ENCODE measurements at places on chromosomes 5 and 9.

GRCh38 chr5:142353071-142353472 lies 28.3 kb upstream of the SPRY4 start:
- DNase-seq, result no peak

DNA sequence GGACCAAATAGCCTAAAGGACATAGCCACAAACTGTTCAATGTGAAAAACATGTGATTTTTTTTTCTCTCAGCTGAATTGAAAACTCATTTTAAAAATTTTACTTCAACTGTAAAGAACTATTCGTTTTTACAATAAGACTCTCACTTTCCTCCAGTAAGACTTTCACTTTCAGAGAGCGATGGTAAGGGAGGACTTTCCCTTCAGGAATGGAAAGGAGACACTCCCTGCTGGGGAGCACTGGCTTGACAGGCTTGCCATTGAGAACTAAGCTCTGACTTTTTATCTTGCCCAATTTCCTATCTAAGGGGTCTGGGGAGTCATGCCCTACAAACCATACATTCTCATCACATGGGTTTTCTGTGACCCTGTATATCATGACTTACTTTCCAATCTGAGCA lies 186.7 kb downstream of the CFAP90 start:
- no peak for DNase-seq

DNA sequence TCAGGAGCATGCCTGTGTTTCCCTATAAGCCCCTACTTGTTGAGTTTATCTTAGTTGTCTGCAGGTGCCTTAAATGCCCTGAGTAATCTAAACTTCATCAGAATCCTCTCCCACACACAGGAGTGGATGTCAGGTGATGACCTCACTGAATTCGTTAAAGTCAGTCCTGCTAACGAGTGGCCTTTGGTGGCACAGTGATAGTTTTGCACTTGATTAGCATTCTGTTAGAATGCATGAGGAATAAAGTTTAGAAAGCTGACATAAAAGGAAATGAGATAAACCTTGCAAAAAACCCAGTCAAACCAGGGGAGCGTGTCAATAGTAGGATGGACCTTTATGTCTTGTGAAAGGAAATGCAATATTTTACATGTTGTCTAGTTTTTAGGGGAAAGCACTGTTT lies 4.5 kb downstream of the TRIM32 start:
- DNase-seq, result no peak

DNA sequence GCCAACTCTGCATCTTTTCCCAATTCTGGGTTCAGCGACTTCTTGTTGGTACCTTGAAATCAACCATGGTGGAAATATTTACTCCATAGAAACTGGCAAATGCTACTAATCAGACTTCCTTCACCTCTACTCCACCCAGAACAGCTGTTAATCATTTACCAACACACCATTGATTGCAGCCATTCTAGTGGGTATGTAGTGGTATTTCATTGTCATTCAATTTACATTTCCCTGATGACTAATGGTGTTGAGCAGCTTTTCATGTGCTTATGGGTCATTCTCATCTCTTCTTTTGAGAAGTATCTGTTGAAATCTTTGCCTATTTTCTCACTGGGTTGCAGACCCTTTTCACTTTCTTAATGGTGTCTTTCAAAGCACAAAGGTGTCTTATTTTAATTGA lies 122.4 kb upstream of the MSX2 start:
- DNase-seq, result no peak

DNA sequence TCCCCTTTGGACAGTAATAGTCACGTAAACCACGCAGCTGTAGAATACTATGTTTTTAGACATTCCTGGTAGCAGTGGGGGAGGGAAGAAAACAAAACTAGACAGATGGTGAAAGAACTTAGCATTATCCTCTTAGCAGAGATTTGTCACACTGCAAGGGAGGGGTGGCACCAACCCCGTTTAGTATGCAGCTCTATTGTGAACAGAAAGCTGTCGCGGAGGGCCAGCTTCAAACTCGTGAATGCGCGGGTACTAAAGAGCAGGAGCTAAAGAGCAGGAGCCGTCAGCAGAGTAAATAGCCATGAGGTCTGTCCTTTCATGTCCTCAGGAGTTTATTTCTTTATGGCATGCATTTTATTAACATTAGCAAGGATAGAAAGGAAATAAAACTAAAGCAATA lies 141.9 kb upstream of the SLC12A2 start:
- no peak for DNase-seq

- no peak for DNase-seq
Observed at GRCh38 chr5:170446365-170446764, 57.2 kb upstream of the KCNMB1 start.

- DNase-seq, result no peak
Observed at GRCh38 chr5:126129431-126129830, 293.8 kb upstream of the GRAMD2B start.

DNA sequence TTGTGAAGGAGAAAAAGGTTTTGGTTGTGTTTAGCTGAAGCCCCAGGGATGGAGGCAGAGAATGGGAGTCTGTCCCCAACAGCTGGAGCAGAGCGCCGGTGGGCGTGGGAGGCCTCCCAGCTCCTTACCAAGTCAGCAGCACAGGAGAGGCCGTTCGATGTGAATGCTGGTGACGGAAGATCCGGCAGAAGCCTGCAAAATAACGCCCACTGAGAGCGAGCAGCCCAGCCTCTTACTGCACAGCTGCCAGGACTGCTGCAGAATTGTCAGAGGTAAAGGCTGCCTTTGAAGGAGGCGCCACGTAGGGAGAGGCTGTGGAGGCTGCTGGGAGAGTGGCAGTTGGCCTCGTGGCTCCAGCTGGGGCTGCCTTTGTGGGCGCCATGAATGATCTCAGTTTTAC lies 26.2 kb downstream of the ANGPTL2 start:
- DNase-seq, result no peak

GRCh38 chr5:145502906-145503305 lies 332.2 kb downstream of the PRELID2 start:
- no peak for DNase-seq

DNA sequence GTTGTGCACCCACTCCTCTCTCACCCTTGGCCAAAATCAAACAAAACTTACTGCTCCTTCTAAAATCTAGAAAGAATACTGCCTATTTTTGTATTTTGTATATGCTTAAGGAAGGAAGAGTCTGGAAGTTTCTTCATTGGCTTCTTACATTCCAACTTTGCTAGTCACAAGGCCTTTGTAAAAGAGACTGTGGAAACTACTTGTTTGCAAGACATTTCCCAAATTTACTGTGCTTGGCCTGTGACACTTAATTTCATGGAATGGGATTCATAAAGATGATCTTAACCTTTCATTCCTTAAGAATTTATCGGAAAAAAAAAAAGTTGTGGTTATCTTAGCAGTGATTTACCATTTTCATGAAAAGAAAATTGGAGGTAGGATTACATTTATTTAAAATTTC lies 208.9 kb downstream of the VPS13A start:
- no peak for DNase-seq

- DNase-seq, result no peak
Observed at GRCh38 chr5:124741711-124742496, 4.5 kb downstream of the ZNF608 start.

- no peak for DNase-seq
Observed at GRCh38 chr9:128153947-128154695, 4.9 kb downstream of the LCN2 start.

- no peak for DNase-seq
Observed at GRCh38 chr9:36976371-36977030, 57.6 kb downstream of the PAX5 start.

- no peak for DNase-seq
Observed at GRCh38 chr5:56426693-56427092, 193.6 kb upstream of the ANKRD55 start.

DNA sequence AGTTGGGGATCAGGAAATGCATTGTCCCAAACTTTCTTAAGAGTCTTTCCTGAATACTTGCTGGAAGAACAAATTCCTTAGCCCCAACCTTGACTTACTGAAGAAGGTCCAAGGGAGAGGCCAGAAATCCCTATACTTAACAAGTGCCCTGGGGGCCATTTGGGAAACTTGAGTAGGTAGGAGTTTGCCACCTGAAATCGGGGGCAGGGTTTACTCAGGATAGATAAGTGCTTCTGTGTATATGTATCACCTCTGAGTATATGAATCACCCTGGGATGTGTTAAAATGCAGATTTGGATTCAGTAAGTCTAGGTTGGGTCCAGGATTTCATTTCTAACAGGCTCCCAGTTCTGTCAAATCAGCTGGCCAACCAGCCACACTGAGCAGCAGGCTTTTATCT lies 47.9 kb upstream of the MYO10 start:
- DNase-seq, result no peak

DNA sequence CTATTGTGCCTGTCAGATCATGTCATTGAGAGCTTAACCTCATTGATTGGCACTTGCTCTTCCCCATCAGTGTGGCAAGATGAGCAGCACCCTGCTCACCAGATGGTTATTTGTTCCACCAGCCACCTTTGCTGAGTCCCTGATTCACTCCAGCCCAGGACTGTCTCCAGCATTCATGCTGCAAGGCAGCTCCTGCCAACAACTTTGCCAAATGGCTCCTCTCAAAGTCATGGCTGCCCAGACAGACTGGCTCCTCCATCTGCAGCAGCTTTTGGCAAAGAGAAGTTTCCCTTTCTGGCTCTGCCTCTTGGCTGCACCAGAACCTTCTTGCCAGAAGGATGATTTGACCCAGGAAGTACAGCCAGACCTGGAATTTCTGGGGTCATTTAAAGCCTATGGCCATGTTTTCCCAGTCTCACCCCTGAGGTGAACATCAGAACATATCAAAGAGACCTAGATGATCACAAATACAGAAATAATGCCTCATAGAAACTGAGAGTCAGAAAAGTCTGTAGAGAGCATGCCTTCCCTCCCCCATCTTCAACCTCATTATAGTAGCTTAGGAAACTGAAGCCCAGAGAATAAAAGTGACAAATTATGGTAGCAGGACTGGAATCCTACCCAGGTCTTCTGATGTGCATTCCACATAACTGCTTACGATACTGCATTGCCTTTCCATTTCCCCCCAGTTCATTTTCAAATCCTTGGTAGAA lies 10.4 kb downstream of the PPP2R2B start:
- no peak for DNase-seq

GRCh38 chr9:134983074-134983473 lies 65.4 kb upstream of the FCN1 start:
- peak; percentile 28 for DNase-seq

- no peak for DNase-seq
Observed at GRCh38 chr9:135050072-135050990, 37.1 kb upstream of the OLFM1 start.

GRCh38 chr5:131212471-131213021 lies 41.8 kb downstream of the LYRM7 start:
- DNase-seq, result no peak

- DNase-seq, result no peak
Observed at GRCh38 chr5:58804291-58804690, 221.4 kb downstream of the RAB3C start.

DNA sequence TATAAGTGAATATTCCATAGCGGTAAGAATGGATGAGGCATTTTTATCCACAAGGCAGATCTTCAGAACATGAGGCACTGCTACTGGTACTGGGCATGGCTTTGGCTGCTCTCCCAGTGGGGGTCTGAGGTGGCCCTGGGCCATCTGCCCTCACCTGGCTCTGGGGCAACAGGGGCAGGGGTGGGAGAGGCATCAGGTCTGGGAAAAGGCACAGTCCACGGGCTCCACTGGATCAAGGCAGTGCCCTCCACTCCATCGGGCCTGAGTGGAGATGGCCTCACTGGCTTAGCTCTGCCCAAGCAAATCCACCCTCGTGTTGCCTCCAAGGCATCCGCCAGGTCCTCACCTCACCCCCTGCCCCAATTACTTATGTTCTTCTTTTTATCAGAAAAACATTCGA lies 10.9 kb upstream of the NKD2 start:
- peak; percentile 10 for DNase-seq

DNA sequence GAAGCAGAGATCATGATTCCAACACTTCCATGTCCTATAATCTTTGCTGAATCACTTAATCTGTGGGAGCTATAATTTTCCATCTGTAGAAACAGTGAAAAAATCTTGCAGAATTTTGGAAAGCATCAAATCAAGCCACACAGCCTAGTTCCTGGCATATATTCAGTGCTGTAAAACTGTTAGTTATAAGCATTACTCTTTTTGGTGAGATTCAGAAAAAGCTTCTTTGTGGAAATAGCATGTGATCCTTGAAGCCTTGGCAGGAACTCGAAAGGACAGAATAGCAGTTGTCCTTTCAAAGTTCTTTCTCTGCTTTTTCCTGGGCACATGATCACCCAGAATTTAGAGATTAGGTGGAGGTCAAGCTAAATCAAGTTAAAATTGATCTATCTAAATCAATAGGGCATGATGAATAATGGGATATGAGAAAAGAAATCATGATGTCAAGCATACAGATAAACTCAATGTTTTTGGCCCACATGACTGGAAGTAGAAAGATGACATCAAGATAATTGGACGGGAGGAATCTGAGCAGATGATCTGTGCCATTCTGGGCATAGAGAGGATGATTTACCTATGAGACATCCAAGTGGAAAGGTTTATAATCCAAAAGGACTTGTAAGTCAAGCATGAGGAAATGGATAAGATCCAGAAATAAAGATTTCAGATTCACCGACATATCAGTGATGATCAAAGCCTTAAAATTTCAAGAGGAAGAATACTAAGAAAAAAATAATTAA lies 73.1 kb downstream of the TMEM232 start:
- DNase-seq, result no peak

- DNase-seq, result peak; percentile 19
Observed at GRCh38 chr5:133396187-133396741, 216.1 kb downstream of the FSTL4 start.

DNA sequence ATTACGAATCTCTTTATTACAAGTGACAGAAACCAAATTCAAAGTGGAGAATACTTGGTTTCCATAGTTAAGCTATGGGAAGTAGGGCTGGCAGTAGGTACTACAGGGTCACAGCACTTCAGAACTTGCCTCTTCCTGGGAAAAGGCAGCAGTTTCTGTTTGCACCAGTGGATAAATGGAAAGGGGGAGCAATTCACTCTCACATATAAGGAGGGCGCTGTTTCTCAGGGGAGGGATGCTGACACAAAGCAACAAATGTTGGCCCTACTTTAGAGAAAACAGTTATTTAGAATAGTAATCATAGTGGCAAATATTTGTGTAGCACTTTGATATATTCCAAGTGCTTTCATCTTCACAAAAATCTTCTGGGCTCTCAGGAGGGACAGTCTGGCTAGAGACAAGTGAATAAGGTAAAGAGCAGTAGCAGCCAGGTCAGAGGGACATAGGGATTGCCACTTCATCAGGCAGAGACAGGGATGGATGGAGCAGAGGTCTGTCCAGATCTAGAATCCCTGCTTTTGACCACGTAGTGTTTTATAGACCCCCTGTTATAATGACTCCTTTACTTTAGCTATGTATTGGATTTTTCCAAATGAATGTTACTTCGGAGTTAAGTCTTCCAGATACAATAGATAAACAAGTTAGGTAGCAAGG lies 554.8 kb upstream of the SGCD start:
- no peak for DNase-seq

DNA sequence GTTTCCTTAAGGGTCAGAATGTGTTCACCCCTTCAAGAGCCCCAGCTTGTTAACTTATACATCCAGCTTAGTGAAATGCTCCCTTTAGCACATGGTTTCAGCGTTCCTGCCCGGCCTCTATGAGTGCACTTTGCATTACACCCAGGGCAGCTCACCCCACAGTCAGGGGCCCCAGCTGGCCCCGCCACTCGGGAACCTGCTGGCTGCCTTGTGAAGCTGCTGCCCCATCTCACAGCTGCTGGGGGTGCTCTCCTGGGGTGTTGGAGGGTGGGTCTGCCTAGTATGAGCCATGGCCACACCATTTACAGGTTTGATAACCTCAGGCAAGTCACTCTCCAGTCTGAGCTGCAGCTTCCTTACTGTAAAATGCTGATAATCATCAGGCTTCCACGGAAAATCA lies 32.2 kb downstream of the HRH2 start:
- no peak for DNase-seq
